ENCODE measurements at places on chromosomes 6 and 20.
A peak's percentile ranks its signal among the peaks of the same experiment; 100 is the strongest.

GRCh38 chr6:21870076-21870730 is 276.7 kb downstream of the SOX4 start:
- DNase-seq: no peak

- no peak for DNase-seq
Measured at GRCh38 chr6:51663525-51663924, 423.9 kb downstream of the PKHD1 start.

GRCh38 chr6:43627008-43627825 is 1.8 kb downstream of the GTPBP2 start:
- DNase-seq: peak; percentile 83

DNA sequence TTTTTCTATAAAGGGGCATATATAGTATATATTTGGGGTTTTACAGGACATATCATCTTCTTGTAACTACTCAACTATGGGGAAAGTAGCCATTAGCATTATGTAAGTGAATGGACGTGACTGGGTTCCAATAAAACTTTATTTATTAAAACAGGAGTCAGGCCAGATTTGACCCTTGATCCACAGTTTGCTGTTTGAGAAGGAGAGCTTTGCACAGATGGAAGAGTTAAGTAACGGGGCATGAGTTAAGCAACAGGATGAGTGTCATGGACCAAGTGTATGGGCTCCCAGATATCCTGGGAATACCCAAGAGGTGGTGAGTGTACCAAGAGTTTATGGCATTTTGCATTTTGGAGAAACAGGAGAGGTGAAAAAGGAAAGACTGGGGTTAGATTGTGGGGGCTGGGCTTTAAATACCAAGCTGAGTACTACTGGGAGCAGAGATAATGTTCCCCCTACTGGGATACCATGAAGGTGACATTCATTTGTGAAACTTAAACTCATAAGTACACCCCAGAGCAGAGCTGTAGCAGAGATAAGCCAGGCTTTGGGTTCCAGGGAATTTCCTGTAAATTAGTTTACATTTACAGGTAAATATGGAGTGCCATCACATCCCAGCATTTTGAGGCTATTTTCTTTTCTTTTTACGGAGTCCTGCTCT is 18.5 kb upstream of the SCUBE3 start:
- DNase-seq: no peak

- no peak for DNase-seq
Measured at GRCh38 chr6:28634761-28635546, 109.3 kb downstream of the GPX5 start.

DNA sequence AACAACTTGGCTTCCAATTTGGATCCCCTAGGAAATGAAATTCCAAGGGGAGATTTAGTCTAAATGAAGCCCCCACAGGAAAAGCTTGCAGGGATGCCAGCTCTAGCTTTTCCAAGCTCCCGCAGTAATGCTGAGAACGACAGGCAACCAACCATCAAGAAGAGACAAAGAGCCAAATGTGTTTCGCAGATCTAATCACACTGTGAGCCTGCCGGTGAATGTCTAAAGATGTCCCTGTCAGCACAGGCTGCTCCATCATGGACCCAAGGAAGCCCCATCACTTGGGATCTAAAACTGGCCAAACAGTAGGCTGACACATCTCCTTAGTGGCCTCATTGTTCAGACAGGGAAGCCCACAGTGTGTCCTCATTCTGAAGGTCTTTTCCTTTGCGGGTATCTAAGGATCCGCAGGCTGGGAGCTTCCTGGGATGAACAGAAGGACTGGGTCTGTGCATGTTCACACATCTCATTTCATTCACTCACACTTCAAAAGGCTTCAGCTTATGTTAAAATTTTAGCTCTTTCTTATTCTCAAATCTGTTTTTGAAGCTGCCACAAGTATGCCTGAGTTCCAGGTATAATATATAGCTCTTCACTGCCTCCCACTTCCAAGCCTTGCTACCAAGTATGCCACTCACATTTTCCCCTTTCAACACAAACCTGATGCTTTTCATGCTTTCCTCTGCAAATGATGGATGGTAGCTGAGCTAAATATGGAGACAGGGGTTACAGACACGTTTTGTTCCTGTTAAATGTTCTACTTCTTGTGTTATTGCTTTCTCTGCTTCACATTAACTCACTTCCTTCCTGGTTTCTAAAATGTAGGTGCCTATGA is 229.8 kb downstream of the HIVEP2 start:
- DNase-seq: no peak

DNA sequence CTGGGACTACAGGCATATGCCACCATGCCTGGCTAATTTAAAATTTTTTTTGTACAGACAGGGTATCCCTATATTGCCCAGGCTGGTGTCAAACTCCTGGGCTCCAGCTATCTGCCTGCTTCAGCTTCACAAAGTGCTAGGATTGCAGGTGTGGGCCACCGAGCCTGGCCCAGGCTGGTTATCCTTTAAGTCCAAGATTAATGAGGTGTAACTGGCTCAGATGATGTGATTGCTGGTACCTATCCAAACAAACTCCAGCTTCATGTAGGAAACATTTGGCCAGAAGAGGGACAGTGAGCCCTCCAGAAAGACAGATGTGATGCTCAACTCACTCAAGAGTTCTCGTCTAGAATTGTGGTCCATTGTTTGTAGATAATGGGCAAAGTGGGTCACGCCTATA is 9.2 kb upstream of the ZNF318 start:
- no peak for DNase-seq

DNA sequence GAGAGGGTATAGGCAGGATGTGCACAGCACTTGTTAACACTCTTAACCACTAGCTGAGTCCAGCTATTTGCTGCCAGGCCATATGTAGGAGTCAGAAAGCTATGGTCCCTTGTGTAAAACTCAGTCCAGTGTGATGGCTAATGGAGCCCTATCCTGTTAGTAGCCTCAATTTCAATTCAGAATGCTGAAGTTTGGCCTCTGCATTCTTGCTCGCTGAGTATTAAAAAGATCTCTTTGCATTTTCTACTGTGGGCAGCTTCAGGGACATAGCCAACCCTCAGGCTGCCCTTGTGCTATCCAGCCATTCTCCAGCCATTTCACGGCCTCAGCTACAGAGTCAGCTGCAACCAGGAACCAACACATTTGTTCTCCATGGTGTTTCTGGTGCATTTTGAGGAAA is 92.5 kb downstream of the SPTLC3 start:
- no peak for DNase-seq

Data from BJ (cell line).